NCI-H446 (cell line): ENCODE measurements at places on chromosomes 13 and 19.

DNA sequence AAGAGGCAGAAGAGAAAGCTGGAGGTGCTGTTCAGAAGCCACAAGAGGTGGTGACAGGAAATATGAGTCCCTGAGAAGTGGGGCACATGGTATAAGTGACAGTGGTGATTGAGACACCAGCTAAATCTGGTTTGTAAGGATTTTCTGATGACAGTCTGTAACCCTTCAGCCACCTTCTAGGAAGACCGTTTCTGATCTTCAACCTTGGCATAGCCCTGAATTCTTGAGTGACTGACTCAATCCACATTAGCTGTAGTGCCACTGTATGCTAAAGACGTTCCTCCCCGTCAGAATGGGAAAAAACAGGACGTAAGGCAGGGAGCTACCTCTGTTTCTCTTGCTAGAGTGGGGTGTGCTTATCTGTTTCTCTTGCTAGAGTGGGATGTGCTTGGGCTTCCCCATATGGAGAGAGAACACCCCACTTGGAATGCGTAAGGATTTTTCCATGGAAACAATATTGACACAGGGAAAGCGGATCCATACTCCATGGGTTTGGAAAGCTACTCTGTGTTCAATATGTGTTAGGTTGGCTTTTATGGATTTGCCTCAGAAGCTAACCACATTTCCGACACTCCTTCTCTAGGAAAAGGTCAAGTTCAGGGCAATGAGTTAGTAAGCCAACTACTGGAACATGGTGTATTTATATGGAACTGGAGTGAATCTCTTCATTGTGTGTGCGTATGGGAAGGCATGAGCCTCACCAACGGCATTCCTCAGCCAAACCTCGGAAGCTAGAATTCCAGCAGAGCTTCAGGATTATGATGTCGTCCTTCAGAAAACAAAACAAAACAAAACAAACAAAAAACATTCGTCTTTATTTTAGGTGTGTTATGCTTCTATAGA is 948.8 kb upstream of the SLC10A2 start:
- DNase-seq: no peak

DNA sequence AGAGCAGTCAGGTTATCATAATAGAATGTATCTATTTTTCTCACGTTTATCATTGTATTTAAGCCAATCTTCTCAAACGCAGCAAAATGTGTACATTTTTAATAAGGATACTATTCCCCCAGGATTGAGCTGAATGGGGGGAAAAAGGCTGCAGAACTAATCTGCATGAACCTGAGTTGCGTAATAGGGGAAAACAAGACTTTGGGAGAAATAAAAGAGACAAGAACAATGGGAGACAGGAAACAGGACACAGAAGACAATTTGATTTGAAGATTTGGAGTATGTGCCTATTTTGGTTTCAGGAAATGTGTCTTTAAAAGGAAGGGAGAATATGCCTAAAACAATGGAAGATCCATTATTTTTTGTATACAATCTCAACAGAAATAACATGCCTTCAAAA is 844.5 kb downstream of the DIAPH3 start:
- no peak for DNase-seq

DNA sequence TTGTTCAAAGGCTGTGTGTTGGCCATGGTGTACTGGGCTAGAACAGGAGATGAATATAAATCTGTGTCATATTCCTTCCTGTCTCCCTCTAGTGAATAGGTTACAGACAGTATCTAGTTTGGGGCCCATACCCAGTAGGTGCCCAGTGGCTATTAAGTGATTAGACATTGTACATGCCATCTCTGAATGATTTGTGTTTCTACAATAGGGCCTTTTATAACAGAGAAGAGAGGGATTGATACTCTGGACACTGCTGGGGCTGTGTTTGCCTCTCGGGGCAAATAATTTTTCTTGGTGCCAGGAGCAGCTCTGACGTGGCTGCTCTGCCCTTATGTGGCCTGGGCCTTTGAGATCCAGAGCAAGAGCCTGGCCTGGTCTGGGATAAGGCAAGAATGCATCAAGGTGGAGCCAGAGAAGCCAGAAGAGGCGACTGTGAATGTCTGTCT is 403.1 kb downstream of the SPRY2 start:
- no peak for DNase-seq

- peak; percentile 74 for DNase-seq
Observed at GRCh38 chr19:45001087-45001739, at the start of gene RELB. RELB (plus strand) TSS chr19:45001464; CDS start chr19:45001580, 116 bp downstream.

GRCh38 chr13:69101841-69102240 is 1005.8 kb upstream of the ATXN8OS start:
- DNase-seq: no peak
